ENCODE measurements at places on chromosomes 7 and 10. TPM values are rescaled to one million over a fixed set of nuclear protein-coding genes. Genes with fewer than 3 reads are reported as not detected.

DNA sequence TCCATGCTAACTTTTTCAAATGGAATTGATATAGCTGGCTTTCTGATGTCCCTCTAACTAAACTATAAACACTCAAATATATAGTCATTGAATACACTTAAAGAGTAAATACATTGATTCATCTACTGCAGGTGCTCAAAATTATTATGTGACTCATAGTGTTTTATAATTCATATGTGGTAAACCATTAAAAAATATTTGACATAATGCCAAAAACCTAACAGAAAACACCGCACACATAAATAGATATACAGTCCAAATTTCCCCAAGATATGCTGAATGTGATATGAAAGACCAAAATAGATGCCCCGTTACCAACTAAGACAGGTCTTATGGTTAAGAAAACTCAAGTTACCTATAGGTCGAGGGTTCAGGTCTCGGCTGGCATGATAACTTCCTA lies 171.7 kb upstream of the SEMA3E start:
- no peak for DNase-seq

- DNase-seq, result no peak
Observed at GRCh38 chr10:63798599-63799498, 277.6 kb downstream of the REEP3 start.

TEX36 gene
- not detected for total RNA-seq

DNA sequence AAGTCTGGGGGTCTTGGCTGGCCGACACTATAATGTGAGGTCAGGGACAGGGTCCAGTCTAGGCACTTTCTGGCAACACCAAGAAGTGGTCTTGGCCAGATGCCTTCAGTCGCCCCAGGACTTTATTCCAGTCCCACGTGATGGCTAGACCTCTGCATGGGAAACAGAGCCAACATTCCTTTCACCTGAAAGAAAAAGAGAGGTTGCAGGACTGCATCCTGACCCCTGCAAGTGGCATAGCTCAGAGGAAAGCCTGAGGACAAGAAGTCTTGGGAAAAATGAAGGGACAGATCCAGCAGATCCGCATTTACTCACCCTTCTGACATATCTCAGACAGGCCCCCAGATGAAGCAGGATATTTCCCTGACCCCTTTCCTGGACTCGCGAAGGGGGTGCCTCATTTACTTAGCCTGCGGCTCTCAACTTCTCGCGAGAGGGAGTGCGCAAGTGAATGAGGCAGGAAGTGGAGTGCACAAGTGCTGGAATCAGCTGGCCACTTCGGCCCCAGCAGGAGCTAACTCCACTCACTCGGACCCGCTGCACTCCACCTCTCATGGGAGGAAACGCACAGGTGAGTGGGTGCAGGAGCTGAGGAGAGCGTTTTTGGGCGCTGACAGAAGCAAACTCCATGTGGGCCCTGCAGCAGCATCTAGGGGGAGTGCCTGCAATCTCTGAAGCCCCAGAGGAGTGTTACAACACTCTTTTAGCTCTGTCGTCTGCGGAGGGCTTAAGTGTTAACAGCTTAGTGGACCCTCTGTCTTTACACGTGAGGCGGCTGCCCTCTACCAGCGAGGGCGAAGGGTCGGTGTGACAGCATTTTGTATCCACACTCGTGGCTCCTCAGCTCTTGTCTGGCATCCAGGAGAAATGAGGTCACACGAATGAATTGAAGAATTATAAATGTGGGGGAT lies 916.2 kb upstream of the GHITM start:
- no peak for DNase-seq

GRCh38 chr10:32167450-32167849 lies 111.2 kb upstream of the KIF5B start:
- no peak for DNase-seq

- DNase-seq, result no peak
Observed at GRCh38 chr7:46572691-46573090, 651.6 kb upstream of the IGFBP3 start.

PON1 gene
- not detected for total RNA-seq

DNA sequence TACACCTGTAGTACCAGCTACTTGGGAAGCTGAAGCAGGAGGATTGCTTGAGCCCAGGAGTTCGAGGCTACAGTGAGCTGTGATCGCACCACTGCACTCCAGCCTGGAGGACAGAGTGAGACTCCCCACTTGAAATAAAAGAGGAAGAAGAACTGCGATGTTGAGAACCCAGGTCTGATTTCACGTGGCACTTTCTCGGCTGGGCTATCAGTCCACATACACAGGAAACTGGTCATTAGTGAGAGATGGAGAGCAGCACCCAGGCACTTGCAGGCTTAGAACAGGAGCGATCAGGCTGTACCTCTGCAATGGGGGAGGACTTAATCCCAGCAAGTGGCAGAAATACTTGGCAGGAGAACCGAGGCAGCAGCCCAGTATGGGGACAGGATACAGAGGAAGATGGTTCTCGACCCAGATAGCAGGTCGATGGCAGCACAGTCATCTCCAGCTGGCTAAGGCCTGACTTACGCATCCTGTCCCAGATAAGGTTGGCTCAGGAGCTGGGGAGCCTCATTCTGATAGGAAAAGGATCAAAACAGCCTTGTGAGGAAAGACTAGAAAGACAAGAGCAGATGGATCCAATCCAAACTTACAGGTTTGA lies 487.7 kb upstream of the AUTS2 start:
- no peak for DNase-seq

DNA sequence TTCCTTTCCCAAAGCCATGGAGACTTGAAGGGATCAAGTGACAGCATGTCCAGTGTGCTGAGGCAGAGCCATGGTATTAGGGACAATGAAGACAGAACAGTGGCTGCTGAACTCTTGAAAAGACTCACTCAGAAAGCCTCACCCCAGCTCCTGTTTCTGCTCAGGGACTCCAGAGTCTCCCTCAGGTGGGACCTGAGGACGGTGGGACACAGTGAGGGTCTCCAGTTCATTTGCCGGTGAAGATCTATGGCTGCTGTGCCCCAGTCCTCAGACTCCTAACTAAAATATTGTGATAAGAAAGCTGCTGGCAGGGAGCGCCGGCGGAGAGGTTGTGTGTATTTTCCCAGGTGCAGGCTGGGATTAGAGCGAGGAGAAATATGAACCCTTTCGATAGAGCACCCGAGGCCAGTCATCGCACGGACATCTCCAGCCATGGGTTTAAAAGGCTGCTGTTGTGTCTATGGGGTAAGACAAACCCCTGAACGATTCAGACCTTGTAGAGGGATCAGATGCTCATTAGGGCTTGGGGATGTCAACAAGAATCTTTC lies 57.2 kb downstream of the C7orf25 start:
- no peak for DNase-seq

DNA sequence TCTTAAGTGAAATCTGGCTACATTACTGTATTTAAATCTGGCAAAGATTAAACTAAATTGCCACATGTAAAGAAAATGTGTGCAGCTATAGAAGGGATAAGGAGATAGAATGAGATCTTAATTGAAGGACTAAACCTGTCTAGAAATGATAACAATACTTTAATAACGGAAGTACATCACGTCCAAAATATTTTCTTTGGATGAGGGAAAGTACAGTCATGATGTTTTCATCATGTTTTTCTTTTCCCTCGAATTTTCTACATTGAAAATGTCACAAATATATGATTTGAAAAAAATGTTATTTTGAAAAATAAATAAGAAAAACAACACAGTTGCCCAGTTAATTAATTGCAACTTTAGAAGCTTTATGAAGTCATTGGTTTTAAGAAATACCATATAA lies 143.9 kb downstream of the ETV1 start:
- DNase-seq, result no peak

SLC26A3 gene
- not detected for total RNA-seq

GRCh38 chr7:139733751-139734150 lies 44.0 kb downstream of the HIPK2 start:
- DNase-seq, result no peak

DNA sequence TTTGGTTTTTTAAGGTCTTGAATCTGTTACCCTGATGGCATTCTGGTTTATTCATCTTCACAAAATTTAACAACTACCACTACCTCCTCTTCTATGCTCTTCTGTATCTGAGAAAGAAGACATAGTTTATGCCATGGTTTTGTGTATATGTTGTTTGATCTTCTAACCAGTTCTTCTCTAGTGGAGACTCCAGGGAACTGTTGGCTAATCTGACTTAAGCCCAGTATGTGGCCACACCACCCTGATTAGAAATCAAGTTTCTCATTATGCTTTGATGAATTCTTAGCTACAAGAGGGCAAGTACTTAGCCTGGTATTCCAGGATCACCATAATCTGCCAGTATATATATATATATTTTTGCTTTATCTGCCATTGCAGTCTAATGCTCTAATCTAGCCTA lies 99.5 kb upstream of the MXI1 start:
- DNase-seq, result no peak

DNA sequence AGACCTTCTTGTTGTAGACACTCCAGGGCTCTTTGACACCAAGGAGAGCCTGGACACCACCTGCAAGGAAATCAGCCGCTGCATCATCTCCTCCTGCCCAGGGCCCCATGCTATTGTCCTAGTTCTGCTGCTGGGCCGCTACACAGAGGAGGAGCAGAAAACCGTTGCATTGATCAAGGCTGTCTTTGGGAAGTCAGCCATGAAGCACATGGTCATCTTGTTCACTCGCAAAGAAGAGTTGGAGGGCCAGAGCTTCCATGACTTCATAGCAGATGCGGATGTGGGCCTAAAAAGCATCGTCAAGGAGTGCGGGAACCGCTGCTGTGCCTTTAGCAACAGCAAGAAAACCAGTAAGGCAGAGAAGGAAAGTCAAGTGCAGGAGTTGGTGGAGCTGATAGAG lies 5.5 kb downstream of the GIMAP7 start:
- no peak for DNase-seq

DNA sequence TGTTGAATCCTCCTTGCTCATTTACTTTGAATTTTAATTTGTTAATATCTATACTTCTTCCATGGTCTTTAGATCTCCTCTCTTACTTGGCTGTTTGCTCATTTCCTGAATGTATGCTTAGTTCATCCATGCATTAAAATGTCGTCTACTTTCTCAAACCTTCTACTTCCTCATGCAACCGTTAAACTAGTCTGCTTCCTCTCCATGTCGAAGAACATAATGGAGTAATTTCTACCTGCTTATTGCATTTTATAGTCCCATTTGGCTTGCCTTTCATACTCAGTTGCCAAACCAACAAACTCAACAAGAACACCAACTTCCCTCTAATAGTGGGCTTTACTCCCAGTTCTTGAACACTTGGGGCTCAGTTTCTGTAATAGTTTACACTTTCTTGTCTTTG lies 43.8 kb upstream of the SEMA3D start:
- no peak for DNase-seq

ADCY1 gene
- total RNA-seq, result 1.3 TPM

DNA sequence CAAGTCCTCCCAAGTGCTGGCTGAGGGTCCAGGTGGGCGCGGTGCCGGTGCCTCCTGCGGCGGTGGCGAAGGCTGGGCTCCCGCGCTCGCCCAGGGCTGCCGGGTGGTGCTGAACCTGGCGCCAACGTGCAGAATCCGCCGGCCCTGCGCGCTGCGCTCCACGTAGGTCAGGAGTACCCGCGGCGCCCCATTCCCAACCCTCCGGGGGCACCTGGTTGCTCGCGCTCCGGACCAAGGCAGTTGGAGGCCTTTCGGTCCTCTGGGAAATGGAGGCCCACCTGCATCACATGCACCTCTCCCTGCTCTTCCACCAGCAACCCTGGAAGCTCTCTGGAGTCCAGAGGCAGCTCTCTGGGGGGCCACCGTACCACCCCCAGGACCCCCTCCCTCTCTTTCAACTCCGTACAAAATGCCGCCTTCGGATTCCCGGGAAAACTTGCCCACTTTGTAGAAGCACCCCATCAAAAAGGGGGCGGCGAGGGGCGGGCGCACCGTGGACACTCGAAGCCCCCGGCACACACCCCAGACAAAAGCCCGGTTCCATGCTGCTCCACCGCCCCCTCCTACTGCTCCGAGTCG lies 745 bp downstream of the SLC16A9 start:
- DNase-seq, result no peak

GRCh38 chr10:11335167-11335652 lies 276.2 kb downstream of the USP6NL start:
- no peak for DNase-seq

LRGUK gene
- total RNA-seq, result 0.31 TPM

CYP2C18 gene
- total RNA-seq, result 0.13 TPM

COL17A1 gene
- total RNA-seq, result not detected

- no peak for DNase-seq
Observed at GRCh38 chr7:91031757-91032156, 232.5 kb upstream of the FZD1 start.

PTF1A gene
- total RNA-seq, result not detected

DNA sequence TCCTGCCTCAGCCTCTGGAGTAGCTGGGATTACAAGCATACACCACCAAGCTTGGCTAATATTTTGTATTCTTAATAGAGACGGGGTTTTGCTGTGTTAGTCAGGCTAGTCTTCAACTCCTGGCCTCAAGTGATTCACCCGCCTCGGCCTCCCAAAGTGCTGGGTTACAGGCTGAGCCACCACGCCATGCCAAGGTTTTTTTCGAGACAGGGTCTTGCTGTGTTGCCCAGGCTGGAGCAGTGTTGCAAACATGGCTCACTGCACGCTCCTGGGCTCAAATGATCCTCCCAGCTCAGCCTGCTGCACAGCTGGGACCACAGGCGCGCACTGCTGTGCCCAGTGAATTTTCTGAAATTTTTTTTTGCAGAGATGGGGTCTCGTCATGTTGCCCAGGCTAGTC lies 3.3 kb upstream of the SEC31B start:
- DNase-seq, result no peak

Data from CD8-positive, alpha-beta memory T cell (primary cell).